HCEC 1CT (cell line): ENCODE measurements at places on chromosomes 13 and 19.

GRCh38 chr19:30029721-30030510 is 87.9 kb downstream of the URI1 start:
- no peak for DNase-seq

DNA sequence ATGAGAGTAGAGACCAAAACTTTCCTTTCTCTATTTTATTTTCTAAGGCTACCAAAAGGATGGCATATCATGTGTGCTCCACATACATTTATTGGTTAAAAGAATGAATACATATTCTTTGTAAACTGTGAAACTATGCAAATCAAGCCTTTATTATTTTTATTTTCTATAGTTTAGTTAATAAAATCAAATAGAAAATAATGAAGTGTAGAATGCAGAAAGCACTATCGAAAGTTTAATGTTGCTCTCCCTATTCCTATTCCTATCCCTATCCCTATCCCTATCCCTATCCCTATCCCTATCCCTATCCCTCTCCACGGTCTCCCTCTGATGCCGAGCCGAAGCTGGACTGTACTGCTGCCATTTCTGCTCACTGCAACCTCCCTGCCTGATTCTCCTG is 60.3 kb downstream of the ZNF100 start:
- DNase-seq = no peak

GRCh38 chr19:19202707-19203011 is 555 bp downstream of the NR2C2AP start:
- DNase-seq = no peak

DNA sequence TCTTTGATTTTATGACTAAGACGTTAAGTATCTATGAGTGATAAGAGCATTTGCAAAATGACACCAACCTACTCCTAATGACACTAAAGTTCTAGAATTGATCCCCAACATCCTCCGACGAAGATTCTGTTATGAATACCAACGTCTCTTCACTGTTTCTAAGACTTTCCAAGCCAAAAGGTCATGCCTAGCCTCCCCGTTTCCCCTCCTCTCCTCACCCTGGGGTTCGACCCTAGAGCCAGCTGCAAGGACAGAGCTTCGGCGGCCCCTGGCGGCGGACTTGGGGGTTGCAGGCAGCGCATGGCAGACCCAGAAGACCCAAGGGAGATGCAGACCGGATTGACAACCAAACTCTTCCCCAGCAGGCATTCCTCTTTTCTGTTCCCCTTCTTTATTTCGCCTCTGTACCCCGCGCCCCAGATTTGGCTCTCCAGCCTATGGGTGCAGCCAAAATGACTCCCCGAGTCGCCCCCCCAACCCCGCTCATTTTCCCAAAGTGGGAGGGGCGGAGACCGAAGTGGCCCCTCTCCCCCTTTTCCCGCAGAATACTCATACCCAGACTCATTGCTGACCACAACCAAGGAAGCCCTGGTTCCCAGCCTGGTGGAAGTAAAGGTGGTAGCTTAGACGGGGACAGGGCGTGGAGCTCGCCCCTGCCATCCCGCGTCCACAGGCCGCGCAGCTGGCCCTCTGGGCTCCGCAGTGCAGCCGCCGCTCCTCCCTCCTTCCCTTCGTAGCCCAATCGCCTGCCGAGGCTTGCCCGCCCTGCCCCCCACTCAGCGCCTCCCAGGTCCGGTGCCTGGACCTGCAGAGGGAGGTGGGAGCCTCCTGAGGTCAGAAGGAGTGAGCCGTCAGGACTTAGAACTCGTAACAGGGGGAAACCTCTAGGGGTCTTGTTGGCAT is 4.1 kb upstream of the EML2 start:
- peak; percentile 70 for DNase-seq

DNA sequence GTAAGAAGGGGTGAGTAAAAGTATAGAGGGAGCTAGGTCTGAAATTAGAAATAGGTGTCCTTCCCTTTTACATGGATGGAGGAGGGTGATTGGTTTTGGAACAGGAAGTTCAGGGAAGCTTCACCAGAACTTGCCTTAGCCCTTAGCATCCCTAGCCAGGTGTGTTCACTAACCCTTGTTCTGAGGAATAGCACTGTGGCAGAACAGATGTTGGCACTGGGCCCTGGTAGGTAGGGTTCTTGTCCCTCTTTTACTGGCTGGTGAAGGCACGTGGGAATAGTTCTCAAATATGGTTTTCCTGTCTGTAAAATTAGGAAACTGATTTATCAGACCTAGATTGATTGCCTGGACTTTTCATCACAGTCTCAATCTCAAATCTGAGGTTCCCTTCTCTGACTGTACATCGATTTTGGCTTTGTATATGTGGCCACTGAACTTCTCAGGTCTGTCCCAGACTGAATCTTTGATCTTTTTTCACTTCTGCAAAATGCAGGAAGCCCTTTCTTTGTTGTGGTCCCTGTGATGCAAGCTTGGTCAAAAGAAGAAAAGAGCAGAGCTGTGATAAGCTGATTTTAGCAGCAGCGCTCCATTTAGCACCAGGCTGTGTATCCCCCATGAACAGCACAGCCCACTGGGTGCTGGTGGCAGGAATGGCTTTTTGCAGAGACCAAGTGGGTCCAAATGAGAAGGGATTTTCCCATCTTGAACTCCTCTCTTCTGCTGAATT is 86.2 kb upstream of the HTR2A start:
- DNase-seq = no peak

DNA sequence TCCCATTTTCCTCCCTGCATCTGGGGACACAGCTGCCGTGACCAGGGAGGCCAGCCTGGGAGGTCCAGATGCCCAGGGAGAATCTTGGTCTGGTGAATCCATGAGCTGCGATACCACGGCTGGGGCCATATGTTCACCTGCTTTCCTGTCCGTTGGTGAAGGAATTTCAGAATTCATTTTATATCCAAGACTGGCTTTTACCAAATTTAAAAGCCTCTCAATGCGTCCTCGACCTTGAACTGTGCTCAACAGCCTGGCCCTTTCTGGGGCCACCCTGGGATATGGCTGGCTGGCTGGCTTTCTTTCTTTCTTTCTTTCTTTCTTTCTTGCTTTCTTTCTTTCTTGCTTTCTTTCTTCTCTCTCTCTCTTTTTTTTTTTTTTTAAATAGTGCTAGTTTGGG is 22.2 kb upstream of the GDF15 start:
- no peak for DNase-seq

- peak; percentile 27 for DNase-seq
Observed at GRCh38 chr19:58395979-58396627, 647 bp downstream of the RNF225 start.

GRCh38 chr13:20285530-20285929 is 53.4 kb upstream of the GJB6 start:
- no peak for DNase-seq

- no peak for DNase-seq
Observed at GRCh38 chr19:35460608-35461007, 12.6 kb downstream of the FFAR2 start.

DNA sequence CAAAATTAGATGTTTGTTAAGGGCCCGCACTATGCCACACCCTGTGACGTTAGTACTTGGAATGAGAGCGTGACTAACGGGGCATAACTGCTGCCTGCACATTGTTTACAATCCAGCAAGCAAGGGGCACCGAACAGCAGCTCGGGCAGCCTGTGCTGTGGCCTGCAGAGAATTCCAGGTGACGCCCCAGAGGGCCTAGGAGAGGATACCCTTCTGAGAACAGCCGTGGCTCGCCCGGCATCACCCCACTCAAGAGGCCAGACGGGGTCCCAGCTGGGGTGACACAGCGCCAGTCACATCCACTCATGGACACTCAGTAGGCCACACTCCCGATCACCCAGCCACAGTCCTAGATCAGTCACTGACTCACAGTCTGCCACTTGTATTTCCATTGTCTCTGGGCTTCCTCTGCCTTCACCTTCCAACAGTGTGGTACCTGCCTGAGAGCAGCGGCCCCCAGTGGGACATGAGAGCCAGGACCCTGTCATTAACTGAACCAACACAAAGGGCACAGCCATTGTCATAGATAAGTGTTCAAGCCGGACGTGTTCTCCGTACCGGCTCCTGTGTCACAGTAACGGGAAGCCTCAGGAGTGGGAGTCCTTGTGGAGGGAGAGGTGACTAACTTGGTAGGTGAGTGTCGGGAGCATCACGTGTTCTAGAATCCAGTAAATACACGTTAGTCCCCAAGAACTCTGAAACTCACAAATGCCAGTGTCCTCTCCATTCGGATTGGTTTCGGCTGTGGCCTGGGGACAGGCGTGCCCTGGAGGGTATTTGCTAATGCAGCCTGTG is 7.5 kb downstream of the ZNF331 start:
- peak; percentile 82 for DNase-seq

DNA sequence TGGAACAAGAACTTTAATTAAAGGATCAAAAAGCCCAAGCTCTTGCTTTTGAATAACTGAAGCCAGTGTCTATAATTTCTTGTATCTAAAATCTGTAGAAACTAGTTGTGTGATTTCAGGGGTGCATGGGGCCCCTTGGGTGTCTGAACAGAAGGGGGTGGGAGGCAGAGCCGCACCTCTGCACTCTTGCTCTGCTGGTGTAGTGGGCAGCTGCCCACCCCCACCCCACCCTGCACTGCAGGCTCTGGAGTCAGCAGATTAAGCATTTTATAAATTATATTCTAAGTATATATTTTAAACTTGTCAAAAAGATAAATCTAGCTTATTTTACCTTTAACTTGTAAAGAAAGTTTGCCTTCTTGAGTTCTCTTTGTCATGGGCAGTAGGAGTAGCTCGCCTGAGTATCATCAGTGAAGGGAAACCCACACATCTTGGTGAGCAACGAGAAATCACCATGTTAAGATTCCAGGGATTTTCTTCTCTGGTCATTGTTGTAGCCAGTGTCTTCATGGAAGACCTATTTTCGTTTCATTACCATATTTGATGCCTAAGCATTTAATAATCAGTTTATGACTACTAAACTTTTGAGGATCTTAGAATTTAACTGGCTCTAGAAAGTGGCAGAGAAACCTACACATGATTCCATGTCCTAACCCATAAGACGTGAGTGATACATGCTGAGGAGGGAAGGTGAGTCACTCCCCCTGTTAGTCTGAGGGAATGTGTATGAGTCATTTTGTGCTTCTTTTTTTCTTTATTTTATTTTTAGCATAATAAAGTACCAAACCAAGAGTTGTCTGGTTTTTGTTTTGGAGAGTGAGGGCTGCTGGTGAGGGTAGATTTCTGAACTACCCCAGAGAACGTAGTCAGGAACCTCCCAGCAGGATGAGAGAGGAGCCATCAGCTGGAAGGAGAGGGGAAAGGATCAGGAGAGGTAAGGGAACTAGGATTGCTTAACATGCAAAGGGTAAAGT is 7.7 kb downstream of the UBE2L5 start:
- peak; percentile 88 for DNase-seq

- no peak for DNase-seq
Observed at GRCh38 chr19:41541990-41542584, 33.9 kb upstream of the CEACAM21 start.

DNA sequence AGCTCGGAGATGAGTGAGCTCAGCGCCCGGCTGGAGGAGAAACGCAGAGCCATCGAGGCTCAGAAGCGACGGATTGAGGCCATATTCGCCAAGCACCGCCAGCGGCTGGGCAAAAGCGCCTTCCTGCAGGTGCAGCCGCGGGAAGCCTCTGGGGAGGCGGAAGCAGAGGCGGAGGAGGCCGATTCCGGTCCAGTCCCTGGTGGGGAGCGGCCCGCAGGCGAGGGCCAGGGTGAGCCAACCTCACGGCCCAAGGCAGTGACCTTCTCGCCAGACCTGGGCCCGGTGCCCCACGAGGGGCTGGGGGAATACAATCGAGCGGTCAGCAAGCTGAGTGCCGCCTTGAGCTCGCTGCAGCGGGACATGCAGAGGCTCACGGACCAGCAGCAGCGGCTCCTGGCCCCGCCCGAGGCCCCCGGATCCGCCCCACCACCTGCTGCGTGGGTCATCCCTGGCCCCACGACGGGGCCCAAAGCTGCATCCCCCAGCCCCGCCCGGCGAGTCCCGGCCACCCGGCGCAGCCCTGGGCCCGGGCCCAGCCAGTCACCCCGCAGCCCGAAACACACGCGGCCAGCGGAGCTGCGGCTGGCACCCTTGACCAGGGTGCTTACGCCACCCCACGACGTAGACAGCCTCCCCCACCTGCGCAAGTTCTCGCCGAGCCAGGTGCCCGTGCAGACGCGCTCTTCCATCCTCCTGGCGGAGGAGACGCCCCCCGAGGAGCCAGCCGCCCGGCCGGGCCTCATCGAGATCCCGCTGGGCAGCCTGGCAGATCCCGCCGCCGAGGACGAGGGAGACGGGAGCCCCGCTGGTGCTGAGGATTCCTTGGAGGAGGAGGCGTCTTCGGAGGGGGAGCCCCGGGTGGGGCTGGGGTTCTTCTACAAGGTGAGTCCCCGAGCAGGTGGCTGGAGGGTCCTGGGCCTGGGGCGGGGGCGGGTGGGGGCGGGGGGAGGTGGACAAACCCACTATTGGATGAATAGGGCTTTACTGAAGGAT is 16.8 kb downstream of the XAB2 start:
- no peak for DNase-seq

- DNase-seq = no peak
Observed at GRCh38 chr13:22940736-22941135, 240.0 kb upstream of the SGCG start.

DNA sequence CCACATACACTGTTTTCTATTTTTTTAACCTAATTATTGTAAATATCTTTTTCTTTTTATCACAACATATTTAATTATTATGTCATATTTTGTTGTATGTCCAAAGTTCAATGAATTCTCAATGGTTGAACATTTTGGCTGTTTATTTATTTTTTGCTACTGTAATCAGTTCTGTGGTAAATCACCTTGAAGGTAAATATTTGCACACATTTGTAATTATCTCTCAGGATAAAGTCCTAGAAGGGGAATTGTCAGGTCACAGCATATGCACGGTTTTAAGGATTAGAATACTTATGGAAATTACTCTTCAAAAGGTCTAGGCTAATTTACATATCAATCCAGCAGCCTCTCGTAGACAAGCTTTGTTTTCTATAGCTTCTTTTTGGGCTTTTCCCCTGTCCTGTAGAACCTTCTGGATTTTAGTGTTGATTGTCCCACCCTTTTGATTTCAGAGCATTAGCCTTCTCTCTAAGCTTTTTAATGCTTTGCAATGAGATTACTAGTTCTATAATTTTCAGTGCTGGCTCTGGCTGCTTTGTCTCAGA is 362.6 kb downstream of the KCNRG start:
- no peak for DNase-seq

GRCh38 chr19:22545751-22546150 is 88.4 kb upstream of the ZNF492 start:
- no peak for DNase-seq
